ENCODE measurements at places on chromosomes 13 and 19.

- no peak for DNase-seq
Measured at GRCh38 chr13:95155093-95155492, 146.2 kb downstream of the ABCC4 start.

DNA sequence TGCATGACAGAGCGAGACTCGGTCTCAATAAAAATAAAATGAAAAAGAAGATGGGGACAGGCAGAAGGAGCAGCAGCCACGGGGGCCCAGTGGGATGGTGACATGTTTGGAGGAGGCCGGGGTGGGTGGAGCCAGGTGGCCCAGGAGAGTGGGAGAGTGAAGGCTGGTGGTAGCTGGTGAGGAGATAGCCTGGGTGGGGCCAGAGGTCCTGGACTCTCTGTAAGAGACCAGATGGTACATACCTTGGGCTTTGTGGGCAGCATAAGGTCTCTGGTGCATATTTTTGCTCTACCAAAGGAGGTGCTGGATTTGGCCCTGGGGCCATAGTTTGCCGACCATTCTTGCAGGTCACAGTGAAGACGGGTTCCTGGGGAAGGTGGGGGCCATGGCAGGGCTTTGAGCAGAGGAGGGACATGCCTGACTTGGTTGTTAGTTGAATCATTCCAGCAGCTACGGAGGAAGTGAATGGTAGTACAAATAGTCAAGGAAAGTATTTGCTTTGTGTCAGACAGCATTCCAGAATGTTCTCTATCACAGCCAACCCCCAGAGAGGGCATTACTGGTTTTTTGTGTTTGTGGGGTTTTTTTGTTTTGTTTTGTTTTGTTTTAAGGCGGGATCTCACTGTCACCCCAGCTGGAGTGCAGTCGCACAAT lies 69.1 kb downstream of the ARHGEF18 start:
- peak; percentile 11 for DNase-seq

DNA sequence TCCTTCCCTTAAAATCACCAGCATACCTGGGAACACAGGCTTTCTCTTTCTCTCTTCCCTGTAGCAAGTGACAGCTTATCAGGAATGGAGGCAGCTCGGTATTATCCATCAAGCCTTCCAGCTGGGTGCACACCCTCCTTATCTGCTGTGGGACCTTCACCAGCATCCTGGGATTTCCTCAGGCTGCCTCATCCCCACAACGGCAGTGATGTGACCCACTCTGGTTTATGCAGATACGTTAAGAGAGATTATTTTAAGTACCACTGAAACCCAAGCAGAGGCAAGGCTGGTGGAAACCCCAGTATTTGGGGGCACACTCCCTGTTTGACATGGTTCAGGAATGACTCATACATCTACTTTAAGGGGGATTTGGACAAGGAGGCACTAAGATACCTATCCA lies 192.1 kb downstream of the TM9SF2 start:
- no peak for DNase-seq

DNA sequence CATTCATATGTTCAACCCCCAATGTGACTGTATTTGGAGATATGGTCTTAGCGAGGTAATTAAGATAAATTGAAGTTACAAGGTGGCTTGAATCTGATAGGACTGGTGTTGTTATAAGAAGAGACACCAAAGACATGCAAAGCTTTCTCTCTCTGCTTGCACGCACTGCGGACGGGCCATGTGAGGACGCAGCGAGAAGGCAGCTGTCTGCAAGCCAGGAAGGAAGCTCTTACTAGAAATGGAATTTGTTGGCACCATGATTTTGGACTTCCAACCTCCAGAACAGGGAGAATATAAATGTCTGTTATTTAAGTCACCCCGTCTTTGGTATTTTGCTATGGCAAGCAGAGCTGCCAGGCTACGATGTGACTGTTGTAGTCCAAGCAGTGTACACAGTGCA lies 4.8 kb downstream of the DLEU7 start:
- no peak for DNase-seq

- DNase-seq: peak; percentile 45
Measured at GRCh38 chr19:33245948-33246708, 20.5 kb upstream of the SLC7A10 start.

GRCh38 chr13:27522847-27523246 lies 72.5 kb upstream of the MTIF3 start:
- DNase-seq: no peak

DNA sequence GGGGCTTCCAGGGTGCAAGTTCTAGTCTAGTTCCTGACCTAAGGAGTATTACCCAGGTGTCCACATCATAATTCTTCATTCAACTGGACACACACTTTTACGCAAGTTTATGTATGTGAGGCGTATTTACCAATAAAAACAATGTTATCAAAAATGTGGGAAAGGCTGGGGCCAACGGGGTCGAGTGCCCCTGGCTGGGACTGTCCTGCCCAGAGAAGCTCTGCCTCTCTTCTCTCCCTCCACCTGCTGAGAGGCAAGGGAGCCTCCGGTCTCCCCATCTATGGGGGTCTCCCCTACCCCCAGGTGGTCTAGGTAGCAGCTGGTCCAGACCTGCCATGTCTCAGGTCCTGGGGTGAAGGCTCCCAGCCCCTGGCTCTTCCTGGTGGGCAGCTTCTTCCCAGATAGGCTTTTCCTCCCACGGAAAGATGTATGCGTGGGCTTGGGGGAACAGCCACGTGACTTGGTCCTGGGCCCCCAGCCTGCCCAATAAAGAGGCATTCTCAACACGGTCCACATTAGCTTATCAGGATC lies 132.4 kb downstream of the USP12 start:
- no peak for DNase-seq

- peak; percentile 46 for DNase-seq
Measured at GRCh38 chr13:53198017-53198416, 169.4 kb downstream of the OLFM4 start.

- DNase-seq: no peak
Measured at GRCh38 chr13:108948251-108948671, 318.9 kb downstream of the MYO16 start.

- no peak for DNase-seq
Measured at GRCh38 chr13:113365971-113366588, 2.1 kb upstream of the GRTP1 start.

- no peak for DNase-seq
Measured at GRCh38 chr19:6393983-6394412, 1.0 kb upstream of the GTF2F1 start.

DNA sequence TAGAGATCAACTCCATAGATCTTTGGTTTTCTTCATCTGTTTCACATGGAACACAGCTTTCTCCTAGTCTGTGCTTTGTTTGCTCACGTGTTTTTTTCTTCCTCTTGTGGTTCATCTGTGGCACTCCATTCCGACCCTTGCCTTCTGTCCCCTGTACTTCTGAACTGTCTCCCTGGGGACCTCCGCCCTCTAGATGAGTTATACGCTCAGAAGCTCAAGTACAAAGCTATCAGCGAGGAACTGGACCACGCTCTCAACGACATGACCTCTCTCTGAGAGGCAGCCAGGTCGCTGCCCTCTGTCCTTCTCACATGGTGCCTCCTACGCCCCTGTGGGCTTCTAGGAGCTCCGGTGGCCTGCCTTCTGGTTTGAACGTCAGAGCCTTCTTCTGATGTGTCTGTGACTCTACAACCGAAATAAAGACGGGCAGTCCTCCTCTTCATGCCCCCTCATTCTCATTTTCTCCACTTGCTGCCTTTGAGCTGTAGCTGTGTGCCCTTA lies 16.6 kb upstream of the RAB8A start:
- DNase-seq: no peak

DNA sequence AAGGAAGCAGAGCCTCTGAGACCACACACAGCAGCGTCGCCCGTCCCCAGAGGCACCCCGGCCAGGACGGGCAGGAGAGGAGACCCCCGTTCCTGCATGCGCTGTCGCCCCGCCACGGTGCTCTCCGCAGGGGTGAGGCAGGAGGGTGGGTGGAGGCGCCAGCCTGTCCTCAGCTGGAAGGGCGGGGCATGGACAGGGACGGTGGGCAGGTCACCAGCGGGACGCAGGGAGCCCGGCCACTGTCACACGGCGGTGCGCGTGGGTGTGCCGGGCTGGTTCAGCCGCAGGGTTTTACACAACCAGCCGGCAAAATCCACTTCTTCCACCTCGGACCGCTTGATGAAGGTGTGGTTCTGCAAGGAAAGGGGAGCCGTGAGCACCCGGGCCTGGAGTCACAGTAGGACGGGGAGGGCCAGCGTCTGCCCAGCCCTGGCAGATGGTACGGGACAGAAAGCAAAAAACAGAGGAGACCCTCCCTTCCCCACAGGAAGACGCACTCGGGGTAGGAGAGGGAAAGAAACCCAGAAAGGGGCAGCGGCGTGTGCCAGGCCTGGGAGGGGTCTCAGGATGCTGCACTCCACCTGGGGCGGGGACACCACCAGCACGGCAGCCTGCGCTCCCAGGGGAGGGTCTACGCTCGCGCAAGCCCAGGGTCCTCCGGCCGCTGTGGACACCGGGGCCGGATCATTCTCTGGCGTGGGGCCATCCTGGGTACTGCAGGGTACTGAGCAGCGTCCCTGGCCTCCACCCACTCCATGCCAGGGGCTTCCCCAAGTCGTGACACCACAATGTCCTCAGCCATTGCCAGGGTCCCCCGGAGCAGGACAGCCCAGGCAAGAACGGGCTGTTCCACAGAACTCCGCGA lies 23.9 kb upstream of the ZBTB7A start:
- no peak for DNase-seq

- DNase-seq: no peak
Measured at GRCh38 chr13:43516401-43516833, 270.4 kb downstream of the ENOX1 start.

DNA sequence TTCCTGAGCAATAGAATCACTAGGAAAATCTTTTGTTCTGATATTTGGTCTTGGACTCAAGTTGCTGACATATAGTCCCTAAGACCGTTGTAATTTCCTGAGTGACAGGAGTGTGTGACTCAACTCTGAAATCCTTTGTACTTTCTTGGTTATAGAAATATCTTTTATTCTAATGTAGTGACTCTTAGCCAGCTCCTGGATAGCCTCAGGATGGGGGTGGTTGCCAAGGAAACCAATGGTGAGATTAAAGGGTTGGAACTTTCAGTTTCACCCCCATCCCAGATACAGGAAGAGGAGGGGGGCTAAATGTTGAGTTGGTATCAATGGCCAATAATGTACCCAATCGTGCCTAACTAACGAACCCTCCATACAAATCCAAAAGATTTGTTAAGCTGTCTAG lies 41.8 kb downstream of the MBD3L2B start:
- no peak for DNase-seq

GRCh38 chr13:99261059-99261458 lies 2.9 kb upstream of the GPR18 start:
- no peak for DNase-seq

DNA sequence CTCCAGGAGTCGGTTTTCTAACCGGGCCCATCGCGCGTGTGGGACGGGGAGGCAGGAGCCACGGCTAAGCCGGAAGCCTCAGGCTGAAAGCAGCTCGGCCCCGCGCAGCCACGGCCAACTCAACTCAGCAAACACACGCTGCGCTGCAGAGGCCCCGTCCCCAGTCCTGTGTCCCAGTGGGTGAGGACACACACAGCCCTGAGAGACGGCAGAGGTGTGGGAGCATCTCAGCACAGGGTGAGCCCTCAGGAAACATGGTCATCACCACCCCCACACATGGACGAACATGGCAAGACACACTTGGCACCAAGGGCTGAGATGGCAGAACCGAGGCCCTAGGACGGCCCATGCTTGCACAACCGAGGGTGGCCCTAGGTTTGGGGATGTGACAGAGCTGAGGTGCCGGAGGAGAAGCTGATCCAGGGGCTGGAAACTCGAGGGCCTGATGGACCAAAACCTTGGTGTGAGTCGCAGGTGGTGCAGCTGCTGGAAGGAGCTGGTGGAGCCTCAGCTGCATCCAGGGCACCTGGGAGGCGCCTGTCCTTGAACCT lies 29.0 kb upstream of the C13orf46 start:
- DNase-seq: no peak

GRCh38 chr19:11265785-11266236 lies 3.5 kb upstream of the DOCK6 start:
- DNase-seq: no peak

GRCh38 chr19:49712397-49712859 lies 21.5 kb downstream of the CPT1C start:
- DNase-seq: peak; percentile 92

- DNase-seq: no peak
Measured at GRCh38 chr19:40416918-40417642, 3.9 kb upstream of the PRX start.

DNA sequence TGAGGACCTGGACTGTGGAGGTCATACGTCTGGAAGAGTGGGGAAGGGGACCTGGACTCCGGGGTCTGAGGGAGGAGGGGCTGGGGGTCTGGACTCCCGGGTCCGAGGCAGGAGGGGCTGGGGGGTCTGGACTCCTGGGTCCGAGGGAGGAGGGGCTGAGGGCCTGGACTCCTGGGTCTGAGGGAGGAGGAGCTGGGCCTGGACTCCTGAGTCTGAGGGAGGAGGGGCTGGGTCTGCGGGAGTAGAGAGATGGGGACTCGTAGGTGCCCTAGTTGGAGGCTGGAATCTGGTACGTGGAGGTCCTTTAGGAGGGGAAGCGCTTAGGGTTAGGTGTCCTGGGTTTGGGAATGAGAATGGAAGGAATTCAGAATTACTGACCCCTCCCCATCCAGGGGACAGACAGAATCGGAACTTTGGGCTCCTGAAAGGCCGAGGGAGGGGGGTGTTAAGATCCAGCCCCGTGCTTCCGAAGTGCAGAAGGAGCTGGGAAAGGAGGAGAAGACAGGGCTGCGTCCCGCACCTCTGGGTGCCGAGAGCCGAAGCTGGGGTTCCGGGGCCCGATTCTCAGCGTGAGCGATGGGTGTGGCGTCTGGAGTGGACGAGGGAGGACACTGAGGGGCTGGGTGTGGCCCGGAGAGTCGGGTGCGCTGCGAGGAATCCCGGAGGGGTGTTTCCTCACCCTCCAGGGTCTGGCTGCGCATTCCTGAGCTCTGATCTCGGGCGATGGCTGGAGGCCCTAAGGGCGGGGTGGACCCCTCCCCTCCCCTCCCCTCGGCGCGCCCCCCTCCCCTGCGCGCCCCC lies 608 bp downstream of the MYADM start:
- DNase-seq: peak; percentile 75

GRCh38 chr19:8108560-8109445 lies 40.6 kb downstream of the FBN3 start:
- no peak for DNase-seq

DNA sequence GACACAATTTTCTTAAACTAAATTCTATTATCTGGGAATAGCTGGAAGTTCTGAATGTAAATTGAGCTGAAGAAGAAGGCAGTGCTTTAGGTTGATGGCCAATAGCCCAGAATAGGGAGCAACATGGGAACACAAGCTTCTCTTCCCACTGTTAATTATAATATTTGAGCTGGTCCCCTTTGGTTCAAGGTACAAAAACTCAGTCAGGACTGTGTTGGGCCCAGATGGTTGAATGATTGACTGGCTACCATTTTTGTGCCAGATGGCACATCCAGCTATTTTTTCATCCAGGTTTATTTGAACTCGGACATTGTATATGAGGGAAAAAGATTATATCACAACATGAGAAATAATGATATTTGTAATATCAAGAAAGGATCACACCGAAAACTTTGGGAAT lies 458.9 kb downstream of the SLITRK1 start:
- DNase-seq: no peak

- DNase-seq: no peak
Measured at GRCh38 chr13:109974354-109974753, 188.0 kb upstream of the IRS2 start.

GRCh38 chr19:15418231-15418578 lies 583 bp downstream of the AKAP8L start:
- no peak for DNase-seq

- peak; percentile 43 for DNase-seq
Measured at GRCh38 chr19:18278521-18279265, 2.7 kb downstream of the JUND start.

- peak; percentile 89 for DNase-seq
Measured at GRCh38 chr19:39223703-39224279, 19.7 kb upstream of the SYCN start.
